ENCODE measurements at places on chromosomes 1 and 21.

- DNase-seq = no peak
These were observed 40.8 kb upstream of the PPP2R5A start for GRCh38 chr1:212244441-212244840.

GRCh38 chr1:7992885-7993284 lies 31.4 kb downstream of the PARK7 start:
- no peak for DNase-seq

DNA sequence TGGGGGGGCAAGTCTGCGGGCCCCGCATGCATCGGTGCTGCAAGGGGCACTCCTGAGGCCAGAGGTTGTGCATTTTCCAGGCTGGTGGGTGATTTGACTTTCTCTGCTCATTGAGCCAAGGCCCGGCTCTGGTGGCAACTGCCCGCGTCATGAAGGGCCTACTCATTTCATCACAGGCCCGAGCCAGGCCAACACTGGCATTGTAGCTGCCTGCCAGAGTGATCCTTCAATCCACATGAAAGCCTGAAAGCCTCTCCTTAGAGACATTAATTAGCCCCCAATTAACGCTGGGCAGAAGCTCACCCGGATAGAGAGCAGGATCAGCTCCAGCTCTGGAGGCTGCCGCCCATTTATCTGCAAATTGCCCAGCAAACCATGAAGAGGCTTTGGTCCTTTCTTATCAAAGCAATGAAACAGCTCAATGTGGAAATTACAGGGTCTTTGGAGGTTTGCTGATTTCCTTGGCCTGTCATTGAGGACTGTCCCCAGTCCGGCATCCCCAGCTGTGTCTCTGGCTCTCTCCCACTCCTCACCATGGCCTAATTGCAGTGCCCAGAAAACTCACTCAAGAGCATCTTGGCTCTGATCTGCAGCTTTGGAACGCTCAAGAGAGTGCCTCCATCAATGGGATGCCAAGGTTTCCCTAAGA lies 50.4 kb upstream of the STUM start:
- no peak for DNase-seq

GRCh38 chr1:182601416-182601786 lies 2.8 kb downstream of the RGS16 start:
- peak; percentile 72 for DNase-seq

DNA sequence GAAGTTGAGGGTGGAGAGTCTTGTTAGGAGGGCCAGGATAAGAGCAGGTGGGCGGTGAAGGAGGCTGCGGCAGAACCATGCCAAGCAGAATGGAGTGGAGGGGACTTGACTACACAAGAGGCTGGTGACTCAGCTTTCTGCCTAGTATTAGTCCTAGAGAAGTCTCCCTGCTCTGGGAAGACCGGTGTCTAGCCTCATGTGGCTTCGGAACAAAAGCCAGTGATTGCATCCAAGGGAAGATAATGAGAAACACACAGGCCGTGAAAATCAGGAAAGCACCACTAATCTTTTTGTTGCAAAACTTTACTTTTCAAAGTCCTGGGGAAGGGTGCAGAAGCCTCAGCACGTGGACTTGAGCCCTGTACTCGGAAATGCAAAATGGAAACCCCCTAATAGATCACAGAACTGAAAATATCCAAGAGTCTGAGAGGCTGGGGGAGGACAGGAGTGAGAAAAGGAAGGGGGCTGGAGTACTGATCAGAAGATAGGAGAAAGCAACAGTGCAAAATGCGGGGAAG lies 31.4 kb downstream of the DDR2 start:
- no peak for DNase-seq

- peak; percentile 36 for DNase-seq
These were observed 42.4 kb upstream of the TACSTD2 start for GRCh38 chr1:58619286-58620054.

All from NCI-H2171 treated with DMSO at 0.1 percent for 48 hours (cell line).